GM23248 (cell line): ENCODE measurements at places on chromosomes 2 and 18.
A peak's percentile ranks its signal among the peaks of the same experiment; 100 is the strongest.

- no peak for DNase-seq
These were observed 77.4 kb upstream of the GPC1 start for GRCh38 chr2:240358080-240358479.

DNA sequence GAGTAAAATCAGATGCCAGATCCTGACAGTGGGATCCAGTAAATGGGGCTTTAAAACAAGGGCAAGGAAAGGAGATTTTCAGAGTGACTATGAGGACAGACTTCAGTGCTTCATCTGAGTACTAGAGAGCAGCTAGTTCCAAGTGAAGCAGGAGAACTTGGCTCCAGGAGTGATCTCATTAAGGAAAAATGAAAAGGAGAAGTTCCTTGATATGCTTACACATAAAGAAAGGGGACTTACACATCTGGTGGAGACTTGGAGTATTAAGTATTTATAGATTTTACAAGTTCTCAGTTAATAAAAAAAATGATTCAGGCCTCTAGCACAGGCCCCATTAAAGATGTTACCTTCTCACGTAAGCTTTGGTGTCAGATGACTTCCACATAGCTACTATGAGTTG lies 105.8 kb downstream of the ICOS start:
- DNase-seq, result no peak

DNA sequence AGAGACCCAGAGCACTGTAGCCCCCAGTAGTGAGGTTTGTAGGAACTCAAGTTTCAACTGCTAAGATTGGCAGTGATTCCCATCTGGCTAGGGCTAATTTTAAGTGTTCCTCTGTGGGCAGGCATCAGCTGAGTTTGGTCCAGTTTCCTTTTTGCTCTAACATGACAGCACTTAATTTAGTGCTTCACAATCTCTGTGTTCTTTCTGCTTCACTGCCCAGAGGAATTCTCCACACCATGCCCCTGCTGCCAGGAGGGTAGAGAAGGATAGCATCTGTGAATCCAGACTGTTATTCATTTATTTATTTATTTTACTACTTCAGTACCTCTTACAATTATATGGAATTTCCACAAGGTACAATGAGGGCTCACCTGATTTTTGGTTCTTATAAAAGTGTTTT lies 549.9 kb upstream of the FSIP2 start:
- no peak for DNase-seq

GRCh38 chr2:178865999-178866398 lies 58.8 kb upstream of the TTN start:
- DNase-seq, result no peak

DNA sequence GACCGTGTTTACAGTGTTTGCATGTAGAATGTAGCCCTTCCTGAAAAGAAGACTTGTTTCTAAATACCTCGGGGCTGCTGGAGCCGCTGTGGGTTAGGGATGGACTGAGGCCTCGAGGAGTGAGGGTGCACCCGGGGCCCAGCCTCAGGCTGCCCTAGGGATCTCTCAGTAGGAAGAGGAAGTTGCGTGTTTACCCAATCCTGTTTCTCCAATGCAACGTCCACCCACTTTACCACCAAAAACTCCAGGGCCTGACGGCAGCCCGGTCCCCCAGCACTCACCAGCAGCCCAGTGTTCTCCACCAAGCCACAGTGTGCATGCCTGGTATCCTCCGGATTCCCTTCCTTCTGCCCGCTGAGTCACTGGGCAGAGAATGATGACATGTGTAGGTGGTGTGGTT lies 255.8 kb downstream of the GLI2 start:
- DNase-seq, result no peak

GRCh38 chr2:68330691-68331090 lies 10.9 kb upstream of the CNRIP1 start:
- peak; percentile 12 for DNase-seq

GRCh38 chr2:25514043-25514637 lies 159.2 kb downstream of the DTNB start:
- DNase-seq, result no peak

GRCh38 chr18:50194631-50195532 lies at the start of gene MYO5B:
Gene MYO5B, minus strand, starts transcription at chr18:50195147. Its CDS starts 354 bp downstream, at chr18:50194793.
- DNase-seq, result peak; percentile 5

- DNase-seq, result no peak
These were observed 14.3 kb downstream of the NPC1 start for GRCh38 chr18:23572012-23572411.

GRCh38 chr18:5556310-5556974 lies 12.6 kb upstream of the EPB41L3 start:
- peak; percentile 87 for DNase-seq

GRCh38 chr2:218082586-218083351 lies 13.7 kb downstream of the RUFY4 start:
- no peak for DNase-seq

DNA sequence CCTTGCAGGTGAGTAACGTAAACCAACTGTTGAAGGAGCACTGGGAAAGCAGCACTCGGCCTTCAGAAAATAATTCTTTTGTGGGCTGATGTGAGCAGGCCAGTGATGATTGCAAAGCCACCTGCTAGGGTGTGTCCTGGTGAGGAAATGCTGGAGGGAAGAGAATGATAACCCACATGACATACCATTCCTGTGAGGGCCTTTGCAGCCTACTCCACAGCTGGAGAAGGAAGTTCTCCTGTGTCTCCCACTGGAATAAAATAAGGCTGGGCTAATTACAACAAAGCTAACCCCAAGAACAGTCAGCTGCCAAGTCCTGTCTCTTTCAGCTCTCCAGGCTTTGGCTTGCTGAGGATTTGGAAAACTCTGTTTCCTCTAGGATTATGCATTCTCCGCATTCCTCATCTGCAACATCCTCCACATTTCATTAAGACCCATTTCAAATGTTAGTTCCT lies 16.7 kb upstream of the DSG1 start:
- no peak for DNase-seq

DNA sequence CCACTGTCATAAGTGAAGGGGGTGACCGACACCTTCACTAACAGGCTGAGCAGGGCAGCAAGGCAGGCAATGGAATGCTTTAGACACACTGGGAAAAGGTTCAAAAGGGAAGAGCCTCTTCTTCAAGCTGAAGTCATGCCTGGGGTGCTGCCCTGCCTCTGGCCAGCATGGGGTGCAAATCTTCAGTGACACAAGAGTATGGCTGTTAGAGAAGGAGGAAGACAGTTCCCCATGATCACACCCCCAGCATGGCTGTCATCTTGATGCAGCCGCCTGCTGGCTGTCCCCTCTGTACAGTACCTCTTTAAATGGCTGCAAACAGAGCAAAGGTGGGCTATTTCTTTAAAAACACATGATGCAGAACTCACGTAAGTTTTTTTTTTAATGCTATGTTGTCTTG lies 71.9 kb downstream of the INPP4A start:
- DNase-seq, result no peak

- peak; percentile 88 for DNase-seq
These were observed 309.7 kb downstream of the IRS1 start for GRCh38 chr2:226489775-226490541.

DNA sequence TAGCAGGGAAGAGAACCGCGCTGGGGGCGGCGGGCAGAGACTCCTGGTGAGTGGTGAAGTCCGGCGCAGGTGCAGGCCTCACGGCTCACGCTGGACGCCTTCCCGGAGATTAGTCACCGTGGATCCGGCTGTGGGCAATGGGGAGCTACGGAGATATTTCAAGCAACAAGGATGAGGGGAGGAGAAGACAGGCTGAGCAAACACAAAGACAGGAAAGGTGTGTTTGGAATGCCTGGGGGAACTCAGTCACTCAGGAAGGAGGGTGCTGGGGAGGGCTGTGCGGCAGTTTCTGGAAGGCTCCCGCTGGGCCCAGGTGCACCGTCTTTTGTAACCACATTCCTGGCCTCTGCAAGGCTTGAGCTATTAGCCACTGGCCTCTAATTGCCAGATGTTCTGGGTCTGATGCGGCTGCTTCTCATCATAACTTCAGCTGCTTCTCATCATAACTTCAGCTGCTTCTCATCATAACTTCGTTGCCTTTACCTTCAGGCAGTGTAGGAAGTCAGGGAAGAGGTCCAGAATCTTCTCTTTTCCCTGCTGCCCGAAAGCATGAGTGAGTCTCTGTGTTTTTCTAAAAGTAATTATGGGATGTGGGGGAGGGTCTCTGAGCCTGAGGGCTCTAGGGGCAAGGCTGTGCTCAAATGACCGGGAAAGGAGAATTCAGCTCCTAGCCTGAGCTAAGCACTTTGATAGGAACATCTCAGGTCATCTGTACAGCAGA lies 118.9 kb downstream of the PXDN start:
- peak; percentile 60 for DNase-seq

GRCh38 chr2:65436824-65437221 lies 4.4 kb upstream of the SPRED2 start:
- peak; percentile 63 for DNase-seq

DNA sequence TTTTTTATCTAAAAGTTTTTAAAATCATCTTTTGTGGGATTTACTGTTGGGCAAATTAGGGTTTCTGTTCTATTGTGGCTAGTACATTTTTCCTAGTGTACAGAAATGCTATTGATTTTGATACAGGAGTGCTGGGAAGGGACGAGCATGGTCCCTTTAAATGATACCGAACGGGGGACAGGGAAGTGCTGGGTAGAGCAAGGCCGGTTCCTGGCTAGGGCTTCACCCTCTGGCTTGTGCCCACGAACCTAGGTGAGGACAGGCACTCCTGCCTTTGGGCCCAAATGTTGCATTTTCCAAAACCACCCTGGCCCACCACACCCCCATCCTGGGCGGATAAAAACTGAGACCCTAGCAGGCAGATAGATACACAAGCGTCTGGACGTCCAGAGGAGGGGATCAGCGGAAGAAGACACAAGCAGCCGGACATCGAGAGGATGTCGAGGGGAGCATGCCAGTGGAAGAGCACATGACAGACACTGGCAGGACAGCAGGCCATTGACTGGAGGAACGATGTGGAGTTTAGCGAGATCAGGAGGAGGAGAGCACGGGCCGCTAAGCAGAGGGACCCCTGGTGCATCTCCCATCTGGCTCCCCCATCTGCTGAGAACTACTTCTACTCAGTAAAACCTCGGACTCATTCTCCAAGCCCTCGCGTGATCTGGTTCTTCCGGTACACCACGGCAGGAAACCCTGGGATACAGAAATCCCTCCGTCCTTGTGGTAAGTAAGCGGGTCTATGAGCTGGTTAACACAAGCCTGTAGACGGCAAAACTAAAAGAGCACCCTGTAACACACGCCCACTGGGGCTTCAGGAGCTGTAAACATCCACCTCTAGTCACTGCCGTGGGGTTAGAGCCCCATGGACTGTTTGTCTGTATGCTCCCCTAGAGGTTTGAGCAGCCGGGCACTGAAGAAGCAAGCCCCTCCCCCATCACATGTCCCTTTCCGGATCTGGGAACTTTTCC lies 13.5 kb upstream of the CALCRL start:
- DNase-seq, result no peak

DNA sequence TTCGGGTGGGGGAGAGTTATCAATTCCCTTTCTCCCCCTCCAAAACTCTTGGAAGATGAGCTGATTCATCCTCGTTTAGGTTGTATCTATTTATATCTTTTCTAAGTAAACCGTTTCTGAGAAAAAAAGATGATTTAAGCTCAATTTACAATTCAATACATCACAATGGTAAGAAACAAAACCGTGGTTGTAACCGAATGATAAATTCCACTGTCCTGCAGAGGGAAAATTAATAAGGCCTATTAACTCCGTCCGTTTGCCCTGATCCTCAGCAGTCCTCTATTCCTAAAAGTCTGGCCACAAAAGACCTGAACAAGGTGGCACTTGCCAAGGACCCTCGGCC lies 286.2 kb downstream of the TCF4 start:
- DNase-seq, result no peak

DNA sequence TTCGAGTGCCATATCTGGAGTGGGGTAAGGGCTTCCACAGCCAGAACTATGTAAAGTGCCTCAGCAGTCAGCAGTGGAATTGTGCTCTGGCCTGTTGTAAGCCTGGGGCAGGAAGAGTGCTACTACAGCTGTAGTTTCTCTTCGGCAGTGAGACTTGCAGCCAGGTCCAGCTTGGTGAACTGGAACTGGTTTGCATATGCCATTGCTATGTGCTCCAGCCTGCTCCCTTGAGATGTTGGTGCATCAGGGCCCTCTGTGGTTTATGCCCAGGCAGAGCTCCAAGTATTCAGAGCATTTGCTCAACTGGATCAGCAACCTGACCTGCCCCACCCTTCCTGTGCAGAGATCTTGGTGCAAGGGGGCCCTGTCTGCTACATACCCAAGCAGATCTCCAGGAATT lies 47.8 kb downstream of the ZNF804A start:
- DNase-seq, result peak; percentile 66

DNA sequence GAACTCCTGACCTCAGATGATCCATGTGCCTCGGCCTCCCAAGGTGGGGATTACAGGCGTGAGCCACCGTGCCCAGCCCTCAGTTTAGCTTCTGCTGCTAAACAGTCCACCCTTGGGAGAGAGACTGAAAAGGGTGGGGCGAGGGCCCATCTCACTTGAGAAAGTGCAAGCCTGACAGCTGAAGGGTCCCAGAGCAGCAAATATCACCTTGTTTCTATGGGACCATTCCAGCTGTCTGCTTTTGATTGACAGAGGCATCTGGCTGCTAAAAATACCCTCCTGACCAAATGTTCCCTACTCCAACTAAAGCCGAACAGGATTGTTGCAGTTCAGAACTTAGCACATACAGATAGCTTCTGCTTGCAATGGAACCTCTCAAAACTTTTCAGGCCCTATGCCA lies 436 bp upstream of the SMYD1 start:
- no peak for DNase-seq

GRCh38 chr18:13465476-13465875 lies 246.9 kb downstream of the LDLRAD4 start:
- no peak for DNase-seq

- peak; percentile 50 for DNase-seq
These were observed 343.6 kb upstream of the SYT4 start for GRCh38 chr18:43620936-43621335.

GRCh38 chr2:191049728-191050639 lies 36.0 kb upstream of the STAT1 start:
- peak; percentile 89 for DNase-seq

- no peak for DNase-seq
These were observed 6.7 kb upstream of the ACAA2 start for GRCh38 chr18:49819823-49820671.

- DNase-seq, result no peak
These were observed 85.1 kb downstream of the LONRF2 start for GRCh38 chr2:100237163-100237562.

DNA sequence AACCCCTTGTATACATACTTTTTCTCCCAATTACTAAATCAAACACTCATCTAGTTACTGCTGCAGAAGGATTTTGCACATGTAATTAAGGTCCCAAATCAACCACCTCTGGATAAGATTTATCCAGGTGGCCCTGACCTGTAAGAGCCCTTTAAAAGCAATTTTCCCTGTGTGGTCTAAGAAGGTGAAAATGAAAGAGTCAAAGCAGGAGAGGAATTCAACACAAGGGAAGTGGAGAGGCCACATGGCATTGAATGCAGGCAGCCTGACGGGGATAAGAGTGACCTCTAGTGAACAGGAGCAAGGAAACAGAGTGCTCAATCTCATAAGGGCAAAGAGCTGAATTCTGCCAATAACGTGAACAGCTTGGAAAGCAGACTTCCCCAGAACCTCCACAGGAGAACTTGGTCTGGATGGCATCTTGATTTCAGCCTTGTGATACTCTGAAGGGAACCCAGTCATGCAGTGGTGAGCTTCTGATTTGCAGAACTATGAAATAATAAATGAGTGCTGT lies 27.2 kb downstream of the PPP3R1 start:
- peak; percentile 32 for DNase-seq

- DNase-seq, result peak; percentile 97
These were observed 61.3 kb downstream of the ALPK2 start for GRCh38 chr18:58567453-58568196.
